Dermis blood vessel endothelial cell (primary cell): ENCODE measurements at places on chromosomes 16 and 17. TPM values are rescaled to one million over a fixed set of nuclear protein-coding genes. Genes with fewer than 3 reads are reported as not detected.
A peak's percentile ranks its signal among the peaks of the same experiment; 100 is the strongest.

DNA sequence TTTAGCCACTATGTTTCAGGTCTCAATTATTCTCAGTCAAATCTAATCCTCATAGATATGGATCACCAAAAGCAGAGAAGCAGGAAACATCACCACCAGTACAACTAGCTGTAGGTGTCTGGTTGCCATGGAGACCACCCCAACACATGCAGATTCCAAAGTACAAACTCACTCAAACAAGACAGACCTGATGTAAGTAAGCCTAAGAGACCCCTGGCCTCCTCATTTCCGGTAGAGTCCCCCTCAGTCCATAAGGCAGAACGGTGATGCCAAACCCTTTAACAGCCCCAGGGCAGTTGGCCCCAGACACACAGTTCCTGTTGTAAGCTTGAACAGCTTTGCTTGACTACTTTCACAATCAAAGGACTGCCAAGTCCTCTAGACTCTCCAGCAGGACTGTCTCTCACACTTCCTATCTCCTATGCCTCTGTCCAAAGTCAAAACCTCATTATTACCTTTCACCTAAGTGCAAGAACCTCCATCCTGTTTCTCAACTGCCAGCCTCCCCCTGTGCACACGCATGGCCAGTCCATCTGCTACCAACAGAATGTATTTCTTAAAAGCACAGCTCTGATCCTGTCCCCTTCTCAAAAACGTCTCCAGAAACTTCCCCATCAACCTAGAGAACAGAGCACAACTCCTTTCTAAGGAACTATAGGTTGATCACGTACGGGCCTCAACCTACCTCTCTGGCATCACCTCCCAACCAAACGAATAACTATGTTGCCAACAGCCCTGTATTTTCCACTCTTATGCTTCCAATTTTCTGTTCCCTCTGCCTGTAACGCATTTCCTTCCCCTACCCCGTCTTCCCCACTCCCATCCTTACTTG is 23.9 kb downstream of the SLC39A11 start:
- DNase-seq, result peak; percentile 7

Gene CDH1
- under 0.01 and 0.17 TPM in 2 replicates for total RNA-seq

GRCh38 chr17:5446786-5447185 is 7.8 kb upstream of the C1QBP start:
- no peak for DNase-seq

DNA sequence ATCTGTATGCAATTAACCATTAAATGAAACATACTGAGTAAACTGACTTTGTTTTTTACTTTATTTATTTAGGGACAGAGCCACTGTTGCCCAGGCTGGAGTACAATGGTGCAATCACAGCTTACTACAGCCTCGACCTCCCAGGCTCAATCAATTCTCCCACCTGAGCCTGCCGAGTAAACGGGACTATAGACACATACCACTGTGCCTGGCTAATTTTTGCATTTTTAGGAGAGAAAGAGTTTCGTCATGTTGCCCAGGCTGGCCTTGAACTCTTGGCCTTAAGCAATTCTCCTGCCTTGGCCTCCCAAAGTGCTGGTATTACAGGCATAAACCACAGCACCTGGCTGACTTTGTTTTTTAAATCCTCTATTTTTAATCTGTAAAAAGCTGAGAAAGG is 42.6 kb downstream of the ANKFY1 start:
- no peak for DNase-seq
